ENCODE measurements at places on chromosomes 12 and 14. TPM values are rescaled to one million over a fixed set of nuclear protein-coding genes. Genes with fewer than 3 reads are reported as not detected.

Gene MAP3K9
- 0.36 TPM for polyA plus RNA-seq

Gene PZP
- not detected for polyA plus RNA-seq

Gene CORO1C
- 416 TPM for polyA plus RNA-seq

Gene OR4N2
- not detected for polyA plus RNA-seq

Gene RFLNA
- polyA plus RNA-seq = 0.05 TPM

Gene MIPOL1
- polyA plus RNA-seq = 1.1 TPM

Gene NID2
- 279 TPM for polyA plus RNA-seq

Gene OR6S1
- polyA plus RNA-seq = not detected

Gene BRMS1L
- polyA plus RNA-seq = 6.4 TPM

Gene SLC16A7
- 32.8 TPM for polyA plus RNA-seq

Gene FAM90A1
- 0.20 TPM for polyA plus RNA-seq

Gene LTBR
- 67.2 TPM for polyA plus RNA-seq

Gene AQP5
- not detected for polyA plus RNA-seq

Gene CAPZA3
- not detected for polyA plus RNA-seq

Gene NGB
- not detected for polyA plus RNA-seq

Gene RBP5
- not detected for polyA plus RNA-seq

Gene CD69
- not detected for polyA plus RNA-seq

Gene PLCZ1
- polyA plus RNA-seq = not detected

Gene TMCC3
- polyA plus RNA-seq = not detected

Gene C12orf60
- polyA plus RNA-seq = 0.71 TPM

Gene TMEM63C
- polyA plus RNA-seq = not detected

Gene TAC3
- polyA plus RNA-seq = not detected

Measured in BJ (cell line).